ENCODE measurements at places on chromosomes 2 and 18.

GRCh38 chr18:78639006-78639950, 340.3 kb upstream of the SALL3 start:
- DNase-seq = no peak

DNA sequence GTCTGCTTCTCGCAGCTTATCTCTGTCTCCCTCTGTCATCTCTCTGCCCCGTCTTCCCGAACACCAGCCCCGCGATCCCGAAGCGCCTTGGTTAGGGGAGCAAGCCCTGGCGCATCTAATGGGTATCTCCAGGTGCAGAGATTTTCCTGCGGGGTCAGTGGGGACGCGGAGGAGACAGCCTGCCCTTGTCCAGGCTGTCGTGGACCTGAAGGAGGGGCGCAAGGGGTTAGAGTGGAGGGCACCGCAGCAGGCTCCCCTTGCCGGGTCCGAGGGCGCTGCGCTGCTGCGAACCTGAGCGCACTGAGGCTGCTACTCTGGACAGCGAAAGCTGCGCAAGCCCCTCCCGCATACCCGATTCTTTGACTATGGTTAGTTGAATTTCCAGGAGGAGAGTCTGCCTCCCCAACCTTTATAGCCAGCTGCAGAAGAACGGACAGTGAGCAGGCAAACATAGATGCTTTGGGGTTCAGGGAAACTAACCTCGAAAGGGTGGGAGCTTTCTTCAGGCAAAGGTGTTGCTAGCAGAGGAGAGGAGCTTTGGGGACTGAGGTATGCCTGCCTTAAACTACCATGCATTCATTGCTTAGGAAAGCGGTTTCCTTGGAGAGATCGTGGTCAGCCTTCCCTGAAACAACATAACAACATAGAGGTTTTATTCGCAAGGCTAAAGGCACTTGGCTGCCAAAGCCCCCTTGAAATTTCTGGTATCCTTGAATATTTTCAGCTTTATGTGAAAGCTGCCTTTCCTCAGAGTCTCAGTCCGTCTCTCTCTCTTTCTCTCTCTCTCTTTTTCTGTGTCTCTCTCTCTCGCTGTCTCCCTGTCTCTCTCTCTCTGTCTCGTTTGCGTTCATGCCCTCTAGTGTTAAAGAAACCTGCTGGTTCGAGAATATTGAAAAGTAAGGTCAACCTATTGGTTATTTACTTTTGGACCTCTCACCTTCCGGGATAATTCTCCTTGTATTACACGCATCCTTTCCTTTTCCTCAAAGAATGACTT, 1.6 kb downstream of the GALNT13 start:
- no peak for DNase-seq

GRCh38 chr2:137380610-137381009, 583.7 kb upstream of the HNMT start:
- DNase-seq = peak; percentile 17

DNA sequence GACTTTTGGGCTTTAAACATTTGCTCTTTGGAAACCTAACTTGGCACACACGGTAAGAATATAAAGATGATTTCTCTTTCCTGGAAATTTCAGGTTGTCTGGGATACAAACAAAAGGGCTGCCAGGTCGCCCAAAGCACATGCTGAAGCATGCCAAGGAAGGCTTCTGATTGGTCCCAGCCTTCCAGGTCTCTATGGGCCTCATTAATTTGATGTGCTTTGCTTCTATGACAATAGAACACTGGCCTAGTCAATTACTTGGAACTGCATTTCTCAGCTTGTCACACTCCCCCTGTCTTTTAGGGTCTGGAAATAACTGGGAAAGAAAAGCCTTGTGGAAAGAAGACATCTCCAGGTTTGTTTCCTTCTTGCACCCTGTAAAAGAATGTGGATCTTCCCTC, 228.9 kb downstream of the ADCYAP1 start:
- no peak for DNase-seq

GRCh38 chr2:150832686-150833085, 345.2 kb upstream of the RND3 start:
- no peak for DNase-seq

- DNase-seq = no peak
Measured at GRCh38 chr2:120831086-120831485, 95.4 kb downstream of the GLI2 start.

GRCh38 chr18:46419391-46420141, 237.5 kb downstream of the LOXHD1 start:
- no peak for DNase-seq

DNA sequence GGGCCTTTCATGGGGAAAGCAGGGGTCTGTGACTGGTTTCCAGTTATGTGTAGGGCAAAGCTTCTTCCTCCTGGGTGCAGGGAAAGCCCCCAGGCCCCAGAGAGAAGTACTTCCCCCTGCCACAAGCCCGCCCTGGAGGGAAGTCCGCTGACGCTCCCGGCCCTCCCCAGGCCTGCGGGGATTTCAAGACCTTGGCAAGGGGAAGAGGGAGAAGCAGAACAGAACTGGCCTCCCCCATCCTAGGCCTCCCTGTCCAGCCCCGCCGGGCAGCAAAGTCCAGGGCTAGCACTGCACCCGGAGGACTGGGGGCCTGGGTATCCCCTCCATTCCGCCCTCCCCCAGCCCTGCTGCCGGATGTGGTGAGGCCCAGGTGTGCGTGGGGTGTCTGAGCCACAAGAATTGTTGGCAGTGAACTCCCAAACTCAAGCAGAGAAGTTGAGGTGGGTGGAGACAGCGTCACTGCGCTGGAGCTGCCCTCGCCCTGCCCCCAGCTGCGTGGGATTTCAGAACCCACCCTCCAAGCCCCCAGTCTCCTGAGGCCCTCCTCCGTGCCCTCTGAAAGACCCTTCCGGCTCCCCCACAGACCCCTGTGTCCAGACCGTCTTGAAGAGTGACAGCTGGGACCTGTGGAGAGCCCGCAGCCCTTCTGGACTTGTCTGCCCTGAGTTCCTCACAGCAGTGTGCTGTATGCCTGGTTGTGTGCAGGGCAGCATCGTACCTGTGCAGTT, 1.1 kb upstream of the DUSP2 start:
- peak; percentile 71 for DNase-seq

DNA sequence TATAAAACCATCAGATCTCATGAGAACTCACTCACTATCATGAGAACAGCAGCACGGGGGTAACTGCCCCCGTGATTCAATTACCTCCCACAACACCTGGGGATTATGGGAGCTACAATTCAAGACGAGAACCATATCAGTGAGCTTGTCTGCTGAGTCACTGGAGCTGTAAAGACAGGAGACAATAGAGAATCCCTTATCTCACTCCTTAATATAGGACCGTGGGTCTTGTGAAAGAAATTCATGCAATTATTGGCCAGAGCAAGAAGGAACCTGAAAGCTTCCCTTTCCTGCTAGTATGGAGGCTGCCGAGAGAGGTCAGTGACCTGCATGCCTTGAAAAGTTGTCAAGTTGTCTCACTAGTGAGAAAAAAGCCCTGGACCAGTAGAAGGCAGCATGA, 9.5 kb upstream of the TNFAIP6 start:
- DNase-seq = no peak

GRCh38 chr2:236904389-236905263, 181.1 kb upstream of the COPS8 start:
- DNase-seq = no peak

GRCh38 chr2:111048856-111049768, 71.6 kb upstream of the BCL2L11 start:
- DNase-seq = no peak

DNA sequence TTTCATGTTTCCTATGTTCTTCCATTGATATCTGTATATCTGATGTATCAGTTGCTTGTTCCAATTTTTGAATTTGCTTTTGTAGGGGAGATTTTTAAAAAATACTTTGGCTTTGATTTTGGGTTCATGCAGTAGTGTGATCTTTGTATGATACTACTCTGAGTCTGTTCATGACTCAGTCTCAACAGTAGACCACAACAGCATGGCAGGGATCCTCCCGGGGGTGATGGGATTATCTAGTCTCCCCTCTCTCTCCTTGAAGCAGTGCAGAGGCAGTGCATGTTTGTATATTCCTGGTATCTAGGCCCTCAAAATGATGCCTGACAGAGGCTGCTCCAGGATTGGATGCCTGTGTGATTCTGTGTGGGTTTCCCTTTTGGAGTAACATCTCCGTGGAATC, 55.3 kb downstream of the G6PC2 start:
- no peak for DNase-seq

DNA sequence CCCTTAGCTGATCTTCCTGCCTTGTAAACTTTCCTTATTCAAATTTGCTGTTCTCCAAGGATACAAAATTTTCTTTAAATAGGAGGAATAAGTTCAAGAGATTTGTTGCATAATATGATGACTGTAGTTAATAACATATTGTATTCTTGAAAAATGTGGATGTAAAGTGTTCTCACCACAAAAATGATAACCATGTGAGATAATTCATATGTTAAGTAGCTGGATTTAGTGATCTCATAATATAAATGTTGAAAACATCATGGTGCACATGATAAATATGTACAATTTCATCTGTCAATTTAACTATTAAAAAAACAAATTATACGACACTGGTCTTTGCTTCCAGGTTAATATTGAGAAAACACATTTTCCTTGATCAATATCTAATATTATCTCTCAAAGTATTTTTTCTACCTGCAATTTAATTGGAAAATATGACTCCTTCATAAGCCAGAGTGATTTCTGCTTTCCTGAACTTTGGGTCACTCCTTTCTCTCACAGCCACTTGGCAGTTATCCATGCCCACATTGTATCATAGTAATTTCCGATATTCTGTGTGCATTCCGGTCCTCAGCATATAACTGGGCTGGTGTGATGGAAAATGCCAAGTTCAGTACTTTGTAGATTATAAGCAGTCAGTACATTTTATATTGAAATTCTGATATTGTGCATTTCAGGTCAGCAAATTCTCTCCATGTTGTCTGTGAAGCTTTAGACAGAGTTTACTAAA, 152.6 kb downstream of the GULP1 start:
- DNase-seq = no peak

DNA sequence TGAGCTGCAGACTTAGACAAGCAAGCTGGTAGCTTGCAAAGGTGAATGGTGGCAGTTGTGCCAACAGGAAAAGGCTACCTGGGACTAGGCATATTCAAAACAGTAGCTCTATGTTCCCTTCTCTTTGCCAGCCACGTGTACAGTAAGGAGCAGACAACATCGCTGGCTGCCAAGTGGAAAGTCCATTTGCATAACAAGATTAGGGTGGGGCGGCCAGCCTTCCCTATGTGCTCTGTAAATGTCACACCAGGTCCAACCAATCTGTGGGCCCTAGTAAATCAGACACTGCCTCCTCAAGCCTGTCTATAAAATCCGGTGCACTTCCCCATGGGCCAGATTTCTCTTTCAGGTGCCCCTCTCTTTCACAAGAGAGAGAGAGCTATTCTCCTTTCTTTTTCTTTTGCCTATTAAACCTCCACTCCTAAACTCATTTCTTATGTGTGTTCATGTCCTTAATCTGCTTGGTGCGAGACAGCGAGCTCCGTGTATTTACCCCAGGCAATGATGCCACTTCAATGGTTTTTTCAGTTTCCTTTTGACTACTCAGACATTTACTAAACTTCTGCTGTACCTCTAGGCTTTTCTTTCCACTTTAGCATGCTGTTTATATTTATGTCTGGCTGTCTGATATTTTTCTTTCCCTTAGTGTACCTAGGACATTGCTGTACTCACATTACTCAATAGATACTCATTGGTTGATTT, 297.4 kb upstream of the GCFC2 start:
- DNase-seq = no peak

- no peak for DNase-seq
Measured at GRCh38 chr18:76995896-76996295, 136.7 kb downstream of the MBP start.

DNA sequence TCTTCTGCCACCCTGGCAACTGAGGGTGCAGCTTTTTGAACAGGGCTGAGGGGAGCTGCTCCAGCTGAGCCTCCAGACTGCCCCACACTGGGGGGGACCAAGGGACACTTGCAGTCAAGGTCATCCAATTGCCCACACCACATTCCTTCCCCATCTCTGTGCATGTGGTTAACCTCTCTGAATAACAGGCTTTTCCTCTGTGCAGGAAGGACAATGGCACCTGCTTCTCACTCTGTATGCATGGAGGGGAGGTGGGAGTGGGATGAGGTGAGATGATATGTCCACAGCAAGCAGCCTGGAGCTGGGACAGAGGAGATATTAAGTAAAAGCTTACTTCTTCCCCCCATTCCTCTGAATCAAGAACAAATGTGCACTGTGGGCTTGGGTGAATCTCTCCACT, 39.1 kb upstream of the TEX51 start:
- DNase-seq = no peak

DNA sequence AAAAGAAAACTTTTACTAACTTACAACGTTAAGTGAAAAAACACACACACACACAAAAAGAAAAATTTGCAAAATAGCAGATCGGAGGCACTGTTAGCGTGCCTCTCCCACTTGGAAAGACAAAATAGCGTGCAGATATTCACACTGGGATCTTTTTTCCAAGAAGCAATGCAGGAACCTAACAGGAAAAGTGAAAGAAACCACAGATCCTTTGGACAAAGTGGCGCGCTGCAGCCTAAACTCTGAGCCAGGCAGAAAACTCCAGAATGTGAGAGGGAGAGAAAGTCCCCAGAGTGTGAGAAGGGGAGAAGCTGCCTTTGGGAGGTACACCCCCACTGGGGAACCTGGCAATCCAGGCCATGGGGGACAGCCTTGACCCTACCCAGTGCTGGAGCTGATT, 70.7 kb upstream of the SERPINE2 start:
- DNase-seq = no peak

DNA sequence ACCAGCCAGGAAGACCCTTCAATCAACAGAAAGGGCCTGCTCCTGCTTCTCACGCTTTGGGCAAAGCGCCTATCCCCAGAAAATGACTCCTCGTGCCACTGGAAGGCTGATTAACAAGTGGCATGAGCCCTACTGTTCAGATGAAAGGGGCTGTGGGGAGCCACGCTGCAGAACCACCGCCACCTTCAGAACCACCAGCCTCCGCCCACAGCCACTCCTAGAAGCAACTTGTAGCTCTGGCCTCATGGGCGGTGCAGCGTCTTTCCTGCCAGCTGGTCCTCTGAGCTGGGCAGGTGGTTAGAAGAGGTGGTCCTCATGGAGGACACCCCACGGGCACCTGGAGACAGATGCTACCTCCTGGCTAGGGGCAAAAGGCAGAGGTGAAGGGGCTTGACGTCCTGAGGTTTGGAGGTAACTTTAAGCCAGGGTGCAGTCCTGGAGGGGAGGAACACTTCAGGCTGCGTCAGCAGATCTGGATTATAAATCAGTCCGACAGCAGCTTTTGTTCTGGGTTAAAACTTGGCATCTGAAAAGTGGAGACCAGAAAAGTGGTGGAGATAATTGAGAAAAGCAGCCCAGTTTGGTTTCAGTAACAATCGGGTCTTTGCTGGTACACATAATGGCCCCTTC, 861 bp upstream of the SEMA4C start:
- DNase-seq = peak; percentile 33

GRCh38 chr2:46018773-46019591, 278.2 kb upstream of the EPAS1 start:
- DNase-seq = no peak

DNA sequence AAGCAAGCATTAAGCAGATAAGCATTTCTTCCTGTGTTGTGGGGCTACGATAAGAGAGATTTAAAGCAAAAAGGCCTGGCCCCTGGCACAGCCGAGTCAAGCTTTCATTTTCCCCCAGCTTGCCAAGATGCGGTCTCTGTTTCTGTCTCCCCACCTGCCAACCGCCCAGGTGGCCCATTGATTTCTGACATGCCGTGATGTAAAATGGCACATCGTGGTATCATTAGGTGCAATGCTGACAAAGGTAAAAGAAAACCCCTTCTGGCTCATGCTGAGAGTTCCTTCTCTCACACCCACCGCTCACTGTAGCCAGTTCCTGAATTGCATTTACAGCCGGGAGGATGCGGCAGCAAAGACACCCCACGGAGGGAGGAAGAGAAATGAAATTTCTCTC, 62.8 kb downstream of the BOD1L2 start:
- no peak for DNase-seq

Measured in astrocyte (in vitro differentiated cells and primary cell).